Stimulated activated CD4-positive, alpha-beta T cell treated with anti-CD3 and anti-CD28 coated beads, Interleukin-4, amount 100 ng/mL, for 48 hours (primary cell): ENCODE measurements at places on chromosomes 11 and 22.

DNA sequence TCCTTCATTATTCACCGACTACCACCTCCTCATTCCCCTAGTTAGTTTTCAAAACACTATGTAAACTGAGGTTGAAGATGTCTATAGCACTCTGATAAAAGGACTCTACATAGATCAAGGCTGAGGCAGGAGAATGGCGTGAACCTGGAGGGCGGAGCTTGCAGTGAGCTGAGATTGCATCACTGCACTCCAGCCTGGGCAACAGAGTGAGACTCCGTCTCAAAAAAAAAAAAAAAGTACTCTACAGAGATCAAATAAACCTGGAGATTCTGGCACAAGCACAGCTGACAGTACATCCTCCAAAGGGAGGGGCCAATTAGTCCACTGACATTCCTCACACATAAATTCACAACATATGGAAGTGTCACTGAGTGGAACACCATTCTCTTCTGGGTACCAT is 31.0 kb downstream of the TSG101 start:
- DNase-seq: no peak

- DNase-seq: no peak
Measured at GRCh38 chr11:63747011-63747410, 21.6 kb downstream of the ZFTA start.

- DNase-seq: no peak
Measured at GRCh38 chr22:48695251-48695650, 1132.4 kb downstream of the BRD1 start.

DNA sequence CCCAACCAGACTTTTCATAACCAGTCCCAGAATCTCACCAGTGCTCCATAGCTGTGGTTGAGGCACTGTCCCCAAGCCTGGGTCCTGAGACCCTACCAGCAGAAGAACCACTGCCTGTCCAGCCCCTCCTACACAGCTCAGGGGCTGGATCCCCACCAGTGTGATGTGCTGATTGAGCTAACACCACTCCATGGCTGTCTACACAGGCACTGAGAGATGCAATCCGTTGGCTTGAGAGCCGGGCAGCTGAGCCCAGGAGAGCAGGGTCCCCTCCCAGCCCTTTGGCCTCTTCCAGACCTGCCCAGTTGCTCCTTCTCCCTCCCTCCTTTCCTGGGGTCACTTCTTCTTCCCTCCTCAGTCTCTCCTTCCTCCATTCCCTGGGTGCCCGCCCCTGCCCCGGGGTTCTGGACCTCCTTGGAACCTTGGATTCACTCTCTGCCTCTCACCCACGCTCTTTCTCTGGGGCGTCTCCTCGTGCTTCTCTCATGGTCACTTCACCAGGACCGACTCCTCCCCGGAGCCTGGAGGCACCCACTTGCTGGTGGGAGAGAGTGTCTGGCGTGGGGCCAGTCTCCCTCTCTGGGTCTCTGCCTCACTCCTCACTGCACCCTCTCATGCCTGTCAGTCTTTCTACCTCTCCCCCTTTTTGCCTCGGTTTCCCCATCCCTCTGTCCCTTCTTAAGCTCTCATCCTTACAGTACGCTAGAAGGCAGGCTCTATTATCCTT is 706 bp upstream of the SCYL1 start:
- no peak for DNase-seq

GRCh38 chr11:106420048-106420665 is 342.7 kb downstream of the AASDHPPT start:
- no peak for DNase-seq

DNA sequence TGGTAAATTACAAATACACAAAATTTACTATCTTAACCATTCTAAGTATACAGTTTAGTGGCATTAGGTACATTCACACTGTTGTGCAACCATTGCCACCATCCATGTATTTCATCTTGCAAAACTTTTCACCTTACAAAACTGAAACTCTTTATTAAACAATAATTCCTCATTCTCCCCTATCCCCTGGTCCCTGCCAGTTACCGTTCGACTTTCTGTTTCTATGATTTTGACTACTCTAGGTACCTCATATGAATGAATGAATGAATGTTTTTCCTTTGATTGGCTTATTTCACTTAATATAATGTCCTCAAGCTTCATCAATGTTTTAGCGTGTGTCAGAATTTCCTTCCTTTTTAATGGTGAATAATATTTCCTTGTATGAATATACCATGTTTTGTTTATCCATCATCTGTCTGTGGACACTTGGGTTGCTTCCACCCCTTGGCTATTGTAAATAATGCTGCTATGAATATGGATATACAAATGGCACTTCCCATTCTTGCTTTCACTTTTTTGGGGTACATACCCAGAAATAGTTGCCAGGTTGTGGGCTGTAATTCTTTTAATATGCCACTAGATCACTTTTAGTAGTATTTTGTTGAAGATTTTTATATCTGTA is 93.0 kb downstream of the UVRAG start:
- DNase-seq: no peak

GRCh38 chr11:46461461-46461927 is 69.9 kb upstream of the CHRM4 start:
- DNase-seq: no peak
